Activated CD4-positive, alpha-beta T cell treated with anti-CD3 and anti-CD28 coated beads, Interleukin-2, amount 10 ng/mL, durations not matched to agents 7 days and 5 days (primary cell): ENCODE measurements at places on chromosomes 2 and 18. TPM values are rescaled to one million over a fixed set of nuclear protein-coding genes. Genes with fewer than 3 reads are reported as not detected.

DNA sequence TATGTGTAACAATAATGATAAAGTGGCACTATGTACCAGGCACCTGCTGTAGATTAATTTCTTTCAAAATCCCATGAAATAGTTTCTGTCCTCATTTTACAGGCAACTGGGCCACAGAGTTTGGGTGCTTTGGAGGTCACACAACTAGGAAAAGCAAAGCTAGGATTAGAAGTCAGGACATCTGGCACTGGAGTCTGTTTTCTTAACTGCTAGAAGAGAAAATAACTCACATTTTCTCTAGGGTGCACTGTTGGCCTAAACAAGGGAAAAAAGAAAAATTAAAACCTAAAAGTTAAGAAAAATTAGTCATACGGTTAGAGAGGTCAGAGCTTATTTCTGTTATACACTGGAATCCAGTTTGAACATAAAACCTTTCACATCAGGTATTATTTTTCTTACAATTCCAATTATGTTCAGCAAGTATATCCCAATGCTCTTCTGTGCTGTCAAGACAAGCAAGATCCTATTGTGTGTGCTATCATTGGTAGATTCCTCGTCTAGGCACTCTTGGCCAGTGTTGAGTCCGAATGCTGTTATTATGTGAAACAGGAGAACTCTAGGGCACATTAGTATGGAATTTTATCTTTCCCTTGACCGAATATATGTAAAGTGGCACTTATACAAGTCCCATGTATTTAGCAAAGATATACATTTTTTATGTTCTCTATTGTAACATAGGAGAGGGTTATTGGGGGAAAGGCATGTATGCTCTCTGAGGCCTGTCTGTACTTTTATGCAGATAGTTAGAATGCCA is 1.5 kb upstream of the OSGEPL1 start:
- DNase-seq = no peak
- H3K36me3 ChIP-seq = peaks cover 18% of the 10 kb centered on the region
- peak overlapping the region; percentile 90 for H3K4me3 ChIP-seq
- H3K27ac ChIP-seq = peak overlapping the region; percentile 50
- H3K4me1 ChIP-seq = peaks cover 18% of the 10 kb centered on the region
- H3K27me3 ChIP-seq = no peaks in the 10 kb centered on the region

DNA sequence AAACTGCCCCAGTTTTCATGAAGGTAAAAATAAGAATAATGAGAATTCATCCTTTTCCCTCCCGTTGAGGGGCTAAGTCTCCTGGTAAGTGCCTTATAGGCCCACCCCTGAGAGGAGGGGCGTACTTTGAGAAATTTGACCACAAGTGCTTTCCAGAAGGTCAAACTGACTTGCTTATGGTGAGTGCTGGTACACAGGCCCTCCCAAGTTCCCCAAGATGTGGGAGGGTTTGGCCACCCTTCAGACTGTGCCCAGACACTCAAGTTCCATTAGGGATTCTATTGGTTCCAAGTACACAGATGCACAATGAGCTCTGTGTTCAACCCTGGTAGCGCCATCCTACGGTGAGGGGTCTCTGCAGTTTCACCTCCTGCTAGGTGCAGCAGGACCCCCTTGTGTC is 205.1 kb downstream of the CTIF start:
- H3K4me3 ChIP-seq = no peak overlapping the region
- H3K36me3 ChIP-seq = no peaks in the 10 kb centered on the region
- no peaks in the 10 kb centered on the region for H3K4me1 ChIP-seq
- no peaks in the 10 kb centered on the region for H3K27me3 ChIP-seq
- no peak for DNase-seq

DNA sequence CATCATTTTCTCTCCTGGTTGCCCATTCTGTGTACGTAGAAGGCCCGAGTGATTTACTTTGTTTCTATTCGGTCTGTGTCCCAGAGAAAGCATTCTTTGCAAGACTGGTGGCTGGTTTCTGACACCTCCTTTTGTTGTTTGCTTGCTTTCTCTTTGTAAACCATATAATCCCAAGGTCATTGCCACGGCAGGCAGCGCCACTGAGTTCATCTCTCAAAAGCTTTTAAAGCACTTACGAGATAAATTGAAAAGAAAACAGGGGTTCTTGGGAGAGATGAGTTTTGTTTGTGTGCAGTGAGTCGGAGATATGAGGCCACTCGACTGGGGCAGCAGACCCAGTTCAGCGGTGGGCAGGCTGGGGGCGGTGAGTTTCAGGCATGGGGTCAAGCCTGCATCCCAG is 137.6 kb downstream of the NCK2 start:
- H3K36me3 ChIP-seq = peaks cover 90% of the 10 kb centered on the region
- no peak overlapping the region for H3K4me3 ChIP-seq
- DNase-seq = no peak

GRCh38 chr2:10444463-10444862 is 3.7 kb downstream of the ODC1 start:
- no peaks in the 10 kb centered on the region for H3K27me3 ChIP-seq
- no peak overlapping the region for H3K4me3 ChIP-seq
- peaks cover 40% of the 10 kb centered on the region for H3K4me1 ChIP-seq
- no peak for DNase-seq
- H3K27ac ChIP-seq = peak overlapping the region; percentile 2
- H3K36me3 ChIP-seq = peaks cover 49% of the 10 kb centered on the region

DNA sequence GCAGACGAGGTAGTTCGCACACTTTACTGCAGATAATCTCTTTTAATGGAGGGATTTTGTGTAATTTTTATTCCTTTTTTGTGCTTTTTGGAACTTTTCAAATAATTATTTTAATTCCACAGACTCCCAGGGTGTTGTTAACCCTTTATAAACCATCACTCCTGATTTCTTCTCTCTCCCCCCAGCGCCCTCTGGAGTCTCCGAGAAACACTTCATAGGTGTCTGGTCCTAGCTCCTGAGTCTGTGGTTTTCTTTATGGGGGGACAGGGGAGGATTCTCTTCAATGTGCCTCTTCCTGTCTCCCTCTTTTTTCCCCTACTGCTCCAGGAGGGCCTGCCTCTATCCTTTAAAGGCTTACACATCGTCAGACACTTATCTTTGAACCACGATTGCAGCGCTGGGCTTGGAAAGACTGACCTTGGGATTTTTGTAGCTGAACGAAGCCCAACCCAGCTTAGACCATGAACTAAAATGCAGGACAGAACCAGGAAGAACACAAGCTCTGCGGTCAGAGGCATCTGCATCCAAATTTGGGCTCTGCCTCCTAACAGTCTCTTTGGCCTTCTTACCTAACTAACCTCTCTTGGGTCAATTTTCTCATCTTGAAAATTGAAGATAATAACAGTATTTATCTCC is 7.1 kb upstream of the PKDCC start:
- H3K4me1 ChIP-seq = no peaks in the 10 kb centered on the region
- no peak for DNase-seq
- no peak overlapping the region for H3K4me3 ChIP-seq
- H3K36me3 ChIP-seq = no peaks in the 10 kb centered on the region
- H3K27ac ChIP-seq = no peak overlapping the region

DNA sequence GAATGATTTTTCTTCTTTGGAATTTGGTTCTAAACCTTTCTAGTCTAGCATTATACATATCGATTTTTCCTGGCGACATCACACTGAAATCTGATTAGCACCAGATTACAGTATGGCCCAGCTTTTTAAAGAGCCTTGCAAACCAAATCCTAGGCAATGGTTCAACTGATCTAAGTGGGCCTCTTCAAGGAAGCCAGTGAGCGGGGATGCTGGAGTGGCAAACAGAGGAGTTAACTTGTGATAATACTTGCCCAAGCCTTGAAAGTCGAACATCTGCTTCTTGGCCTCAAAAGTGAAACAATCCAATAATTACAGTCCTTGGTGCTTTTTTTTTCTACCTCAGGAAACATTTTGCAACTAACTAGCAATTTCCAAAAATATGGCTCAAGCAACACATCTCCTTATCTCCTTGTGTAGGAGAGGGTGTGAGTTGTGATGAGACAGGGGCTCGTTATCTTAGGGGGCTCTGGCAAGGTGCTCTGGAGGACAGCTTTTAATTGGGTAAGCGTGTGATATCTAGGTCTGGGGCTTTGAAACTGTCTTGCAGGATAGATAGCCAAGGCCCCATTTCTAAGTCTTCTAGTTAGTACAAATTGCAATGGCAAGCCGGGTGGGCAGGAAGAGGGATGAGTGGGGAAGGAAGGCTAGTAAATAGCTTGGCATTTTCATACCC is 240.2 kb upstream of the CCDC68 start:
- H3K4me3 ChIP-seq = no peak overlapping the region
- H3K27ac ChIP-seq = no peak overlapping the region
- H3K4me1 ChIP-seq = no peaks in the 10 kb centered on the region

- H3K4me1 ChIP-seq = no peaks in the 10 kb centered on the region
- H3K4me3 ChIP-seq = no peak overlapping the region
- no peak overlapping the region for H3K27ac ChIP-seq
- H3K27me3 ChIP-seq = peaks cover 2% of the 10 kb centered on the region
Observed at GRCh38 chr2:1752751-1753150, 8.4 kb upstream of the PXDN start.

DNA sequence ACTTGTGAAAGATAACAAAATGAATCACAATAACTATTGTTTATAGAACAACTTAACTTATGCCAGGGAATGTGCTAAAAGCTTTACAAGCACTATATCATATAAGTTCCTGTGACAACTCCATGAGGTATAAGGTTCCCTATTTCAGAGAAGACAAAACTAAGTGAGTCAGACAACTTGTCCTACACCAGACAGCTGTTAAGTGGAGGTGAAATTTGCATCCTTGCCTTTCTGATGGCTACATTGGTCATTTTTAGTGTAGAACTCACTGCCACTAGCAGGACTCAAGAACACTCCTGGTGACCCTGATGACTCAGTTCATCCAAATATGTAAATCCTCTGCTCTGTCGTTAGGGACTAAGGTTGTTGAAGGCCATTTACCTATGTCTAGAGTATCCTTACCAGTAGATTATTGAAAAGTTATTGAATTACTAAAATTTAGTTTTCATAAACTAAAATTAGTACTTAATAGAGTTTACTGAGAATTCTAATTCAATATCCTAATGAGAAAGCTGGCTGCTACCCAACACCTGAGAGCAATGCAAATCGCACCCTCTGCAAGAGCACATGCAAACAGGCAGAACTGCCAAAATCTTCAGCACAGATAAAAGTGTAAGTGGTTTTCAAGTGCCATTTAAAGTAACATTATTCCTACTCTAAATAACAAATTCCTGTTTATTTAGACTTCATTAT is 636.2 kb downstream of the NRXN1 start:
- DNase-seq = no peak
- no peaks in the 10 kb centered on the region for H3K36me3 ChIP-seq
- no peak overlapping the region for H3K4me3 ChIP-seq
- no peaks in the 10 kb centered on the region for H3K27me3 ChIP-seq

- H3K36me3 ChIP-seq = no peaks in the 10 kb centered on the region
- no peak overlapping the region for H3K4me3 ChIP-seq
- no peaks in the 10 kb centered on the region for H3K4me1 ChIP-seq
- H3K27ac ChIP-seq = no peak overlapping the region
- peaks cover 7% of the 10 kb centered on the region for H3K27me3 ChIP-seq
Observed at GRCh38 chr2:11988691-11989353, 242.4 kb downstream of the LPIN1 start.

- H3K27ac ChIP-seq = no peak overlapping the region
- H3K4me1 ChIP-seq = peaks cover 22% of the 10 kb centered on the region
- H3K27me3 ChIP-seq = no peaks in the 10 kb centered on the region
- DNase-seq = no peak
Observed at GRCh38 chr2:43307973-43308372, 81.6 kb upstream of the ZFP36L2 start.

DNA sequence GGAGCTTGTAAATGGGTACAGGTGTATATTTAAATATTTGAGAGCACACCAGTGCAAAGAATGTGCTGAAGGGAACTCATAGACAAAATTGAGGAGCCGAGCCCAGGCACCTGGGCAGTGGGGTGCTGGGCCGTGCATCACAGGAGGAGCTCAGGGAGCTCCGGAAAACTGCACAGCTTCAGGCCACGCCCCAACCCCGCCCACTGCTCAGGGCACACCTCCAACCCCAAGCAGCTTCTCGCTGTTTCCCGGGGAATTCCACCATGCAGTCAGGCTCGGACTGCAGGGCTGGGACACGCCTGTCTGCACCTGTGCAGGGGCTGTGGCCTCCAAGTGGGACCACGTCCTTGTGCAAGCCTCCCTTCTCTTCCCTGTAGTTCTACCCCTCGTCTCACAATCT is 243.0 kb downstream of the HDAC4 start:
- H3K4me1 ChIP-seq = peaks cover 4% of the 10 kb centered on the region
- H3K27ac ChIP-seq = no peak overlapping the region
- H3K27me3 ChIP-seq = no peaks in the 10 kb centered on the region
- DNase-seq = no peak
- H3K36me3 ChIP-seq = peaks cover 78% of the 10 kb centered on the region

DNA sequence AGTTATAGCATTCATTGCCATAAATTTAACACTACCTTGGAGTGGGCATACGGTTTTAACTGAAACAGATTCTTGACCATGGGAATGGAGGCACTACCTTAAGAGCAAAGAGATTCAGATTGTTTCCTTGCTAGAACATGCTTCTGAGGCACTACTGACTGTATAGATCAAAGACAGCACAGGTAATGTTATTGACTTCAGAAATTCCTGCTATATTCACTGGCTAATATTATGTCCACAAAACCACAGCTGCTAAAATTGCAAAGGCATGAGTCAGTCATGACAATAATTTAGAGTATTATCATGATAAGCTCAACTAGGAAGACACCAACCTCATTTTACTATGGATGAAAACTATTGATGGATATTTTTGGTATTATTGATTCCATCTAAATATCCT is 39.4 kb downstream of the SLC8A1 start:
- no peak overlapping the region for H3K27ac ChIP-seq
- H3K4me3 ChIP-seq = no peak overlapping the region
- H3K4me1 ChIP-seq = no peaks in the 10 kb centered on the region
- DNase-seq = no peak
- H3K36me3 ChIP-seq = no peaks in the 10 kb centered on the region

DNA sequence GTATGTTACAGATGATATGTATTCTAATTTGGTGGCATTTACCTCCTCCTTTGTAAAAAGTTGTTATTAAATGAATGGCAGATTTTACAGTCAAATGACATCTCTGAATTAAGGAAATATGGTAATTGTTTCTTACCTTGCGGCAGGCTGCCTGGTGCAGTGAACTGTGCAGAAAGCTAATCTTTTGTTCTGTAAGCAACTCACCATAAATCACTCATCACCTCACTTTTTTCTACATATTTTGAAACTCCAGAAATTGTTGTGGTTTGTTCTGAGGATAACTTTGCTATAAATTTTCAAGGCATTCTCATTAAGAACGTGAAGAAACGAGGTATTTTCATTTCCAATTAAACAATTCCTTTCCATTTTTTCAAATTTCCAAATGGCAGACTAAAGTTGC is 52.7 kb downstream of the ST6GAL2 start:
- H3K4me1 ChIP-seq = no peaks in the 10 kb centered on the region
- H3K4me3 ChIP-seq = no peak overlapping the region
- H3K36me3 ChIP-seq = no peaks in the 10 kb centered on the region
- peaks cover 8% of the 10 kb centered on the region for H3K27me3 ChIP-seq

- DNase-seq = no peak
- H3K4me3 ChIP-seq = no peak overlapping the region
- H3K4me1 ChIP-seq = no peaks in the 10 kb centered on the region
- no peaks in the 10 kb centered on the region for H3K27me3 ChIP-seq
- peaks cover 24% of the 10 kb centered on the region for H3K36me3 ChIP-seq
Observed at GRCh38 chr2:156448766-156449165, 12.6 kb downstream of the GPD2 start.

The ONECUT2 gene
- not detected for total RNA-seq

The TUBA3E gene
- not detected for total RNA-seq

The CFAP53 gene
- 0.56 TPM for total RNA-seq

The ZNF804A gene
- total RNA-seq = not detected
